ENCODE measurements at places on chromosomes 5 and 9. TPM values are rescaled to one million over a fixed set of nuclear protein-coding genes. Genes with fewer than 3 reads are reported as not detected.

DNA sequence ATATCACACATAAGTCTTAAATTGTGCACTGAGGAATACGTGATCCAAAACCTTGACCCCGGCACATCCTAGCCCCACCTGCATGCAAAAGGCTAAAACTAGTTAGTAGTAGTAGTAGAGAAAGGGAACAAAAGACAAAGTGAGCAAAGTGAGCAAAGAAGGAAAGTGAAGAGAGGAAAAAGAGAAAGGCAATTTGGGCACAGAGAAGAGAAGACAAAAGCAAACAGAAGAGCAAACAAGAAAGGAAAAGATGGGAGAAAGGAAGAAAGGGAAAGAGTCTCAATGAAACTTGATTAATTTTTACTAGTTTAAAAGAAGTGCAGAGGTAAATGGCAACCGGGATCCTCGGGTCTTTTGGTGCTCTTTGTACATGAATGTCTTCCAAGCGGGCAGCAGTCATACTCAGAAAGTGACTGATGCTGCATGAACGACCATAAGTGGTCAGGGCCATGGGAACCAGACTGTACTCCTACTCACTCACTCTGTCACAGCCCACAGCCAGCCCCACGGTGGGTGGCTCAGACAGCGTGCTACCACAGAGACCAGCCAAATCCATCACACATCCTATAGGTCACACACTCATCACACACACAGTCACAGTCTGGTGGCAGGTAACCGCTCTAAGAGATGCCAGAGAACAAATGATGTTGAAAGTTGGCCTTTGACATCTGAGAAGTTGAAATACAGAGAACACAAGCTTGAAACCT is 203.9 kb downstream of the FBN2 start:
- no peak overlapping the region for H3K27ac ChIP-seq
- no peak overlapping the region for H3K4me3 ChIP-seq
- H3K4me1 ChIP-seq: no peaks in the 10 kb centered on the region
- H3K27me3 ChIP-seq: no peaks in the 10 kb centered on the region
- DNase-seq: no peak

PPP3R2 gene
- total RNA-seq: not detected

DNA sequence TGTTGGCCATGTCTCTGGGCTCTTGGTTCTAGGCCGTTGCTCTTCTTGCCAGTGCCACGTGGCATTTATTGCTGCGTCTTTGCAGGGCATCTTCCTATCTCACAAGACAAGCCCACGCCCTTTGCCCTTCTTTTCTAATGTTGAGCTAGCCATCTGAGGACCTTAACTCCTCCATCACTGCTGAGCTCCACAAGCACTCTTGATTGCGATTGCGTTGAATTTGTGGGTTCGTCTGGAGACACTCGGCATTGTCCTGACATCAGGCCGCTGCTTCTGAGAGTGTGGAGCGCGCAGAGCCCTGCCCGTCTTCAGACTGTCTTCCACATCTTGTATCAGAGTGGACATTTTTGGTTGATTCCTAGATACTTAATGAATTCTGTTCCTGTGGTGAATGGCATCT is 14.5 kb upstream of the FCN1 start:
- no peaks in the 10 kb centered on the region for H3K36me3 ChIP-seq
- no peak overlapping the region for H3K4me3 ChIP-seq
- no peak overlapping the region for H3K27ac ChIP-seq
- H3K4me1 ChIP-seq: no peaks in the 10 kb centered on the region

GRCh38 chr5:169423580-169424278 is 122.8 kb upstream of the SLIT3 start:
- no peaks in the 10 kb centered on the region for H3K36me3 ChIP-seq
- H3K4me1 ChIP-seq: no peaks in the 10 kb centered on the region
- no peak overlapping the region for H3K4me3 ChIP-seq
- no peak for DNase-seq
- no peaks in the 10 kb centered on the region for H3K27me3 ChIP-seq

LCP2 gene
- 0.09 TPM for total RNA-seq

DNA sequence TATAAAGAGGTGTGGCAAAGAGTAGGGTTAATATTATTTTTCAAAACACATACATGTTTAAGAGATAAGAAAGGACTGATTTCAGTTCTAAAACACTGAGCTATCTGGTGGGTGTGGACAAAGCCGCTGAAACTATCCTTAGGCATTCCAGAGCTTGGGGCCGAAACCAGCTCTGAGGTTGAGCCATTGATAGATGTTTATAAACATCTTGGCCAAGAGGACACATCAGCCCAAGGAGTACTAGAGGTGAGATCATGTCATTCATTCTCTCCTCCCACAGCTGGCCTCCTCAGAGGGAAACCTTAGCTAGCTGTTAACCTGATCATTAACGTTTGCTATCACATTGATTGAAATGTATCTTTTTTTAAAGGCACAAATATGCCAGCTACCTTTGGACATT is 89.9 kb downstream of the NLN start:
- peak overlapping the region; percentile 72 for H3K27ac ChIP-seq
- peak; percentile 53 for DNase-seq
- H3K4me1 ChIP-seq: peaks cover 39% of the 10 kb centered on the region
- H3K36me3 ChIP-seq: peaks cover 7% of the 10 kb centered on the region
- no peaks in the 10 kb centered on the region for H3K27me3 ChIP-seq
- H3K4me3 ChIP-seq: no peak overlapping the region

GRCh38 chr9:26170190-26170589 is 491.9 kb upstream of the TUSC1 start:
- H3K27me3 ChIP-seq: no peaks in the 10 kb centered on the region
- H3K4me3 ChIP-seq: no peak overlapping the region
- H3K27ac ChIP-seq: no peak overlapping the region
- peak; percentile 5 for DNase-seq
- peaks cover 11% of the 10 kb centered on the region for H3K4me1 ChIP-seq

GRCh38 chr5:43274435-43275114 is 38.6 kb downstream of the HMGCS1 start:
- no peaks in the 10 kb centered on the region for H3K36me3 ChIP-seq
- no peak overlapping the region for H3K27ac ChIP-seq
- H3K27me3 ChIP-seq: peaks cover 3% of the 10 kb centered on the region
- H3K4me3 ChIP-seq: no peak overlapping the region
- H3K4me1 ChIP-seq: no peaks in the 10 kb centered on the region

DNA sequence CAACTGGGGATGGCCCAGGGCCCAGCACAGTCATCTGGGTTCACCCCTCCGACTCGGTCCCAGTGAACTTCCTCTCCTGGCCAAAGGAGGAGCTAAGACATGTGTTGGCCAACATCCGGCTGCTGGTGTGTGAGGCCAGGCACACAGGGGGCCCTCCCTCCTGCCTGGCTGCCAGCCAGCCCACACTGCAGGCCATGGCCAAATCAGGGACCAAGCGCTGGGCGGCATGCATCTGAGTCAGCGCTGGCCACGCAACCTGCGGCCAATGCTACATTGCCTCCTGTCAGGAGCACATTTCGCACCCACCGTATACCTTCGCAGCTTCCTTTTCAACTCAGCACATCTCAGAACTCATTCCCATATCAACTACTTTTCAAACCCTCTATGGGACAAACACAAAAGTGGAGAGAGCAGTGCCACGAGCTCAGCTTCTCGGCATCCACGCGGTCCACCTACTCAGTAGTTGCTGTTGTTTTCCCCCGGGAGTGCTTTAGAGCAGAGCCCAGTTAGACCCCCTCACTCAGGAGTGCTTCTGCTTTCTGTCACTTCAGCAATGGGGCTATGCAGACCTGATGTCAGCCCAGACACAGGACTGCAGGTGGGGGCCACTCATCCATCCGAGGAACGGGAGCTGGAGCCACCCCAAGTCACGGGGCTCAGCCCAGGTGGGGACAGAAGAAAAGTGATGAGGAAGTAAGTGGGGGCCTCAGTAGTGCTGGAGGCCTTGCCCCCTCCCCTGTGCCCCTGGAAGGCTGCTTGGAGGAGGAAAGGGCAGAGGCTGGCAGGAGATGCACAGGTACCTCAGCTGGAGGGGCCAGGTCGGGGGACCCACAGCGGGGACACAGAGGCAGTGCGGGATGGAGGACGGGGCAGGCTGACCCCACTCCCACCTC is 13.9 kb downstream of the NINJ1 start:
- no peak overlapping the region for H3K4me3 ChIP-seq
- peak; percentile 91 for DNase-seq
- H3K27ac ChIP-seq: no peak overlapping the region
- no peaks in the 10 kb centered on the region for H3K36me3 ChIP-seq
- H3K27me3 ChIP-seq: no peaks in the 10 kb centered on the region

DNA sequence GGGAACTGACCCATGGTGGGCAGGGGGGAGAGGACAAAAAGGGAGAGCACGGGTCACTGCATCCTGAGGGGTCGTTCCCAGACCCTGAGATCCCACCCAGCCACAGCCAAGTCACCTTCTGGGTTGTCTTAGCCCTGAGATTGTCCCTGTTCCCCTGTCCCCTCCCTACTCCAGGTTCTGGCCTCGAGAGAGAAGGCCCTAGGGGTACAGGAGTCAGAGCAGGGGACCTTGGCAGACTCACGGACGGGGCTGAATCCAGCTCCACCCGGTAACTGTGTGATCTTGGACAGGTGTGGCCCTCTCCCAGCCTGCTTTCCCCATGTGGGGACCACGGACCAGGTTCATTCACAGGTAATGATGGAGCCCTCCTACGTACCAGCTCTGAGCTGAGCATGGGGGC is 11.2 kb upstream of the CERCAM start:
- no peak overlapping the region for H3K27ac ChIP-seq
- H3K27me3 ChIP-seq: no peaks in the 10 kb centered on the region
- H3K4me3 ChIP-seq: no peak overlapping the region
- peaks cover 12% of the 10 kb centered on the region for H3K4me1 ChIP-seq
- DNase-seq: no peak

SLC6A19 gene
- total RNA-seq: not detected

MOB3B gene
- total RNA-seq: 3.9 TPM

DNA sequence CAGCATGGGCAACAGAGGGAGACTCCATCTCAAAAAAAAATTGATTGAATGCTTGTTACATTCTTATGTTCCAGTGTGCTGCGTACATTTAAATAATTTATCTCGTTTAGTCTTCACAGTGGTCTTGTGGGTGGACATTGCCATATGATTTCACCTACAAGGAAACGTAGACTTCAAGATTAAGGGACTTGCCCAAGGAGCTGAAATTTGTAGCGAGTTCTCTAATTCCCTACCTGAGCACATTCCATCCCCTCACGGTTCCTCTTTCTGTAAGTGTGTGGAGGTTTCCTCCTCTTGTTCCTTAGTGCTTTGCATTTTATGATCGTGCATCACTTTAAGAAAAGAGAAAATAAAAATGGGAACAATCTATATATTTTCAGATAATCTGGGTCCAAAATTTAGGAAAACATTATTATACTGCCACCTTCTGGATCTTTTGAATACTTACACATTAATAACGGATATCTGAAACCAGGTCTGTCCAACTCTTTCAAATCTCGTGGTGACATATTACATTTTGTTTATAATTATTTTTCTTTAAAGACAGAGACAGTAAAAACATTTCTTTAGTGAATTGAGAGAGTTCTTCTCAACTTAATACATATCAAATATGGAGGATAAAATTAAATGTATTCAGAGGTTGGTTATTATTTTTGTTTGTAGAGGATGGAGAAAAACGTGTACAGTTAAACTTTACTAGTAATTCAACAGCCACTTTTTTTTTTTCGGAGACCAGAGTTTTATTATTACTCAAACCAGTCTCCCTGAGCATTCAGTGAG is 29.9 kb upstream of the C7 start:
- no peak overlapping the region for H3K4me3 ChIP-seq
- DNase-seq: peak; percentile 4
- no peaks in the 10 kb centered on the region for H3K27me3 ChIP-seq

DNA sequence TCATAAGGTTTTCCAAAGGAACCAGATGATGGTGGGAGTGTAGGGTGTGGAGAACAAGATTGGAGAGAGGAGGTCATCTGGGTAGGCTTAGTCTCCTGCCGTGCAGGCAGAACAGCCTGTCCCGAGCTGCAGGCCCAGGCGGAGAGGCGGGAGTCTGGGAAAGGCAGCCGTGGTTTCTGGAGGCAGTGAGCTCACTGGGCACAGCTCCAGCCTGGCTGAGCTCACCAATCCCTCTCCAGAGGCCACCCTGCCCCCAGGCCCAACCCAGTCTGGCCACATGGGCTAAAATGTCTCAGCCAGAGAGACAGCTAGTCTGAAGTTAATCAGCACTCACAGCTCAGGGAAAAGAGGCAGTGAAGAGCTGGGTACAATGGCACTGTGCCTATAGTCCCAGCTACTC is 12.3 kb downstream of the P4HA2 start:
- H3K4me3 ChIP-seq: no peak overlapping the region
- H3K27ac ChIP-seq: peak overlapping the region; percentile 79
- peaks cover 25% of the 10 kb centered on the region for H3K36me3 ChIP-seq
- peak; percentile 96 for DNase-seq
- no peaks in the 10 kb centered on the region for H3K27me3 ChIP-seq

- no peaks in the 10 kb centered on the region for H3K27me3 ChIP-seq
- peak; percentile 77 for DNase-seq
- H3K4me3 ChIP-seq: no peak overlapping the region
- no peaks in the 10 kb centered on the region for H3K4me1 ChIP-seq
Observed at GRCh38 chr5:86979811-86980411, 287.8 kb upstream of the RASA1 start.

SCGB3A2 gene
- 0.82 TPM for total RNA-seq

N4BP3 gene
- total RNA-seq: 0.75 TPM

DNA sequence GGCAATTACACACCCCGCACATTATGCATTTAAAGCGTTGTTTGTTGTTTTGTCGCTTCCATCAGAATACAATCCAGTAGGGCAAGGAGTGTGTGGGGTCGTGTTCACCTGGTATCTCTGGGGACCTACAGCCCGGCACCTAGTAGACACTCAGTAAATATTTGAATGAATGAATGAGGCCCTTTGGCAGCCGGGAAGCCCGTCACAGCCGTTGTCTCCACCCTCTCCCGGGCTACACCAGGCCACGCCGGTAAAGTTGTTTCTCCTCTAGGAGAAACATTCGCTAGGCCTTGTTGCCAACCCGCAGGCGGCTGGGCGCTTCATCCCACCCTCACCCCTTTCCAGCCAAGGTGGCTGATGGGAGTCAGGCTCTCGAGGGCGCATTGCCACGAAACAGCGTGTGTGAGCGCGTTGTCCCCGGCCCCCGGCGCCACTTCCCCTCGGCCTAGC is 876 bp upstream of the JAK2 start:
- peak overlapping the region; percentile 95 for H3K27ac ChIP-seq
- no peaks in the 10 kb centered on the region for H3K36me3 ChIP-seq
- DNase-seq: peak; percentile 71
- H3K4me1 ChIP-seq: peaks cover 21% of the 10 kb centered on the region

- no peak overlapping the region for H3K27ac ChIP-seq
- DNase-seq: no peak
- H3K4me3 ChIP-seq: no peak overlapping the region
Observed at GRCh38 chr5:137195483-137195882, 303.6 kb downstream of the SPOCK1 start.

- H3K4me3 ChIP-seq: no peak overlapping the region
- no peaks in the 10 kb centered on the region for H3K27me3 ChIP-seq
- no peak overlapping the region for H3K27ac ChIP-seq
- no peaks in the 10 kb centered on the region for H3K36me3 ChIP-seq
- no peaks in the 10 kb centered on the region for H3K4me1 ChIP-seq
- no peak for DNase-seq
Observed at GRCh38 chr5:148760945-148761638, 65.3 kb upstream of the ADRB2 start.

All from astrocyte (in vitro differentiated cells and primary cell).